ENCODE measurements at places on chromosomes 4 and X.

DNA sequence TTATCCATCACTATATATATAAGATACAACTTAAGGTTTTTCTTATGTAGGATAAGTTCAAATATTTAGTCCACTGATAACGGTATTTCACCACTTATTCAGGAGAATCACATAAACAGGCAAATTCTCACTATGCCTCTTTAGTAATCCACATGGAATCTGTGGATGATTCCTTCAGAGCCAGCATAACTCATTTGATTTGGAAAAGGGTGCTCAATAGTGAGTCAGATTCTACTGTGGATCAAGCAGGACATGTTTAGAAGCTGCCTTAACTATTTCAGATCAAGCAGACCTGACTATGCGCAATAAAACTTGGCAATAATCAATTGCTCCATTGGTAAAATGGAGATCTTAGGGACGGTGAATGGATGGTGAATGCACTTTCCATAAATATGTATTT lies 184.1 kb downstream of the CBR4 start:
- DNase-seq, result no peak

- DNase-seq, result no peak
Measured at GRCh38 chr4:145912376-145912775, 26.2 kb downstream of the ZNF827 start.

DNA sequence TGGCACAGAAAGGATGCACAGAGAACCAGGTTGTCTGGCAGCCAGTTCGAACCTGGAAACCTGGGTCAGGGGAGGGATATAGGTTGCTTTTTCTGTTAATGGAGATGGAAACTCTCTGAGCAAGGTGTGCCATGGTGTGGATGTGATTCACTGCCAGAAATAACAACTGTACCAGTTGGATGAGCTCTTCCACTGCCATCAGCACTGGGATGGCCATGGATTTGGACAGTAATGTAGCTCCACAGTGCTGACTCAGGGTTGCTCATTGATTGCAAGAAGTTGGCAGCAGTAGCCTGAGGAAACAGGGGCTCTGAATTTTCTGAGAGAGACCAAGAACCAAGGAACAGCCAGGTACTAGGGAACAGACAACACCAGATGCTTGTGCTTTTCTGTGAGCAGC lies 33.8 kb downstream of the PNMA5 start:
- DNase-seq, result no peak

DNA sequence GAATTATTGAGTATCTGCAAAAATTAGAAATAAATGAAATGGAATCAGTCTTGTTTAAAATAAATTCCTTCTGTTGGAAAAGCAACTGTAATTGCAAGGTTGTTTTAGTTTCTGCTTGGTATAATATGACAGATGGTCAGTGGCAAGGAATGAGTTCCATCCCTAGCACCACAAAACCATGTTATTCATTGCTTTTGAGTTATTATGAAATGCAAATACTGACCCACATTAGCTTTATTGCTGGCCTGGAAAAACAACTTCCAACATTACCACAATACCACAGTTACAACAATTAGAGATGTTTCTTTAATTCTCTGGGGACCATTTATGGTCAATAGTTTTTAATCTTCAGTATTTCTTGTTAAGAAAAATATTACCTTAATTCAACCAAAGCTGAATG lies 194.4 kb downstream of the TMA16 start:
- DNase-seq, result no peak

GRCh38 chr4:125582302-125582701 lies 267.5 kb downstream of the FAT4 start:
- DNase-seq, result no peak

GRCh38 chrX:78958419-78959116 lies 13.4 kb downstream of the P2RY10 start:
- DNase-seq, result no peak

DNA sequence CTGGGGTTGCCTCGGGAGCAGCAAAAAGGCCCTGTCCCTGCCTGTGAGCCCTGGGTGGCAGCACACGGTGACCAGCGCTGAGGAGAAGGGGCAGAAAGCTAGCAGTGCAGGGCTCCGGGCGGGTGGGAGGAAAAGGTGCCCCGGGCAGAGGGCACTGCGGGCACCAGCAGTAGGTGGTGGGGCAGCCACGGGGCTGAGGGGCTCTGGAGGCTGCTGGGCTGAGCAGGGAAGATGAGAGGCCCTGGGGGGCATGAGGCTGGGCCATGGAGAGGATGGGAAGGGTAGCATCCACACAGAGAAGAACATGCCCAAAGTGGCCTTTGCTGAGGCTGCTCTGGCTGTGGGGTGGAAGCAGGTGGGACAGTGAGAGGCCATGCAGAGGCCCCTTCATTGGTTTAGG lies 67.5 kb upstream of the NKX1-1 start:
- no peak for DNase-seq

DNA sequence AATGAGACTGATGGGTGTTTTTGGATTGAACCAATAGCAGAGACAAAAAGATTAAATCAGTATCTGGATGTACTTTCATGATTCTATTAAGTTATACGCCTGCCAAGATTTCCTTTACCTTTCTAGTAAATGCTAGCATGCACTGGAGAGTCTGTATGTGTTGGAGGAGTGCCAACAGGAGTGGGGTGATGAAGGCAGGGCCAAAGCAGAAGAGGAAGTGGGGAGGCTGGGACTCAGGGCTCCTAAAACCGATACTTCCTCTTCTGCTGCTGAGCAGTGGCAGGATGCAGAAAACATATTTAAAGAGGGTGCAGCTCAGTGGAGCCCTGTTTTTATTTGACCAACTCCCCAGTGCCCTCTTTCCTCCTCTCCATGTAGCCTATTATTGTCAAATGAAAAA lies 5.6 kb downstream of the CYSLTR1 start:
- DNase-seq, result no peak

DNA sequence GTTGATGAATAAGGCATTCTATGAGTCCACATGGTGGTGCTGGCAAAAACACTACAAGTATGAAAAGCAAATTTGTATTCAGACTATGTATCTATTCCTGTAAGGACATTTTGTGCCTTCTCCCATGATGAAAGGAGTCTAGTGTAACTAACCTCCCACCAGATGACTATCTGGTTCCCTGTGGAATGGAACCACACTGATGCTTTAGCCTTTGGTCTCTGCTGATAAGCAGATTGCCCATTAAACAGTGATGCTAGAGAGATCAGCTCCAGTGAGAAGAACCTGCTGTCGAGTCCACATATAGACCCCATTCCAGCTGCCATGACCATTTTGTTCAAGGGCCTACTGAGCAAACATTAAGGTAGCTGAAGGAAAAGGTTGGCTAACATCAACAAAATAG lies 10.5 kb upstream of the THOC2 start:
- DNase-seq, result no peak

GRCh38 chr4:130028552-130028951 lies 932.6 kb downstream of the C4orf33 start:
- no peak for DNase-seq

DNA sequence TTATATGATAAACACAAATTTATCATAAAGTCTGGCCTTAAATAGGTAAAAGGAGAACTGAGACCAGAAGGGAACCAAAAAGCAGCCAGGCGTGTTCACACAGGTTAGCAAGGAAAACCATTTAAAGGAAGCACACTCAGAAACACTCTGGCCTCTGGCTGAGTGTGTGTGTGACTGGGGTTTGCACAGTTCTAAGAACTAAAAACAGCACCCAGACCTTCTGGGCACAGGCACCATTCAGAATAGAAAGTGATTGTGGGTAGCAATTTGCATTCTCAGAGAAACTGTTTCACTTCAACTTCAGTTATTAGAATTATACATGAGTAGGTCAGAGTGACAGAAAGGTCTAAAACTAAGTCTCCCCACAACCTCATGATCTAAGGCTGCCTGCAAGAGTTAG lies 10.0 kb downstream of the GPR82 start:
- DNase-seq, result no peak

Data from NCI-H774 (cell line).